ENCODE measurements at places on chromosomes 2 and 18.

DNA sequence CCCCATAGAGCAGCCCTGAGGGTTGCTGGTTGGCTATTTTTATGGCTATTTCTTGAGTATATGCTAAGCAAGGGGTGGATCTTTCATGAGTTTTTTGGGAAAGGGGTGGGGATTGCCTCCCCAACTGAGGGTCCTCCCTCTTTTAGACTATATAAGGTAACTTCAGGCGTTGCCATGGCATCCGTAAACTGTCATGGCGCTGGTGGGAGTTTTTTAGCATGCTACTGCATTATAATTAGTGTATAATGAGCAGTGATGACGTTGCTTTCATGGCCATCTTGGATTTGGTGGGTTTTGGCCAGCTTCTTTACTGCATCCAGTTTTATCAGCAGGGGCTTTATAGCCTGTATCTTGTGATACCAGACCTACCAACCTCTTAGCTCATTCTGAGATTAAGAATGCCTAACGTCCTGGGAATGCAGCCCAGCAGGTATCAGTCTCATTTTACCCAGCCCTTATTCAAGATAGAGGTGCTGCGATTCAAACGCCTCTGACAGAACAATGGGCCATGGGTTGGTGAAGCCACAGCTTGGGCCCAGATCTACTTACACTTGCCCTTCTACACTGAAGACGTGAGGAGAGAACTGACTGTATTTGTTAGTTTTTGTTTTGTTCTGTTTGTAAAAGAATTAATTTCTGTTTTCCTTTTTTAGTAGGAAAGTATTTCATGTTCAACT is 53.8 kb upstream of the TMEM163 start:
- DNase-seq, result no peak

GRCh38 chr18:63189041-63189440 is 130.5 kb downstream of the BCL2 start:
- DNase-seq, result no peak

- no peak for DNase-seq
These were observed 27.3 kb downstream of the SESTD1 start for GRCh38 chr2:179237209-179237946.

GRCh38 chr18:22046473-22046872 is 122.9 kb upstream of the GATA6 start:
- no peak for DNase-seq

DNA sequence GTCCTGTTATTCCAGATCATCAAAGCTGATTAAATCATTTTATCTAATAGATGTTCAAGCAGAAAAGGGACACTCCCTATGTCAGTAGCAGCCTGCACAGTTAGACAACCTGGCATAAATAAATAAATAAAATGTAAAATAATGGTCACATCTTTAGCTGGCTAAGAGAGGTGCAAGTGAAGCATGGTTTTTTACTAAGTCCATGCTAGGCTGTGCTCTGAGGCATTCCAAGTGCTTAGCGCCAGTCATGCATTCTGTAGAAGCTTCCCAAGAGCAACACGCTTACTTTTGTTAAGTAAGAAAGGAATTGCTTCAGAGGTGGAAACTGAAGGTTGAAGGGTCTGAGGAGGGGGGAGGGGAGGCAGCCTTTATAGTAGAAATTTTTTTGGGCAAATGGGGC is 351.2 kb downstream of the CDH2 start:
- no peak for DNase-seq

DNA sequence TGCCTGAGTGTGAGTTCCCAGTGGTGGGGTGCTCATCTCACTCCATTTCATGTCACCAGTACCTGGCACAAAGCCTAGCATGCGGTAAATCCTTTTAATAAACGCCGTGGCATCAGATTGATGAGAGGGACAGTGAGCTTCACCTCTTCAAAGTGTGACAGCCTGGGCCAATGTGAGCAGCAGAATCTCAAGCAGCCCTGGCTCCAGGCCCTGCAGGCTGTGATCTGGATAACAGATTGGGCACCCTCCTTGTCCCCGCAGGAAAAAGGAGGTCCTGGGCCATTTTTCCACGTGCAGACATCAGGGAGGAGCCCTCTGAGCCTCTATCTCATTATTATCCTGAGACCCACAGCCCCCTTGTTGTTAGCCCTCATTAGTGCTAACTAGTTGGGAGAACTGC is 34.8 kb downstream of the TET3 start:
- DNase-seq, result no peak

GRCh38 chr2:65345631-65346030 is 86.8 kb downstream of the SPRED2 start:
- no peak for DNase-seq

GRCh38 chr2:100630473-100630977 is 67.7 kb downstream of the PDCL3 start:
- DNase-seq, result no peak

DNA sequence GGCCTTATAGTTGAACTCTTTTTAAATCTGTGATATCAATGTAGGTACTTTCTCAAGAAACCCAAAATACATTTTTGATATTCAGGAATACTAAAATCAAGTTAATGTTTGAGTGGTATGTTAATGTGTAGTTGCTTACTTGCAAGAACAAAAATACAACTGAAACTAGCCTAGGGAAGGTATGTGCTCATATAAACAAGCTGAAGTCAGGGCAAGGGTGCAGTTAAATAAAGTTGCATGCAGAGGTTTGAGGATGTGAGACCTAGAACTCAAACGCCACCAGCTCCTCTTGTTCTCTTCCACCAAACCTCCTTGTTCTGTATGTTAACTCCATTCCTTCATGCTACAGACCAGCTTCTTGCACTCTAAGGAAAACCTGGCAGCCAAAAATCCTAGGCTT is 388.3 kb upstream of the SMIM21 start:
- DNase-seq, result no peak

DNA sequence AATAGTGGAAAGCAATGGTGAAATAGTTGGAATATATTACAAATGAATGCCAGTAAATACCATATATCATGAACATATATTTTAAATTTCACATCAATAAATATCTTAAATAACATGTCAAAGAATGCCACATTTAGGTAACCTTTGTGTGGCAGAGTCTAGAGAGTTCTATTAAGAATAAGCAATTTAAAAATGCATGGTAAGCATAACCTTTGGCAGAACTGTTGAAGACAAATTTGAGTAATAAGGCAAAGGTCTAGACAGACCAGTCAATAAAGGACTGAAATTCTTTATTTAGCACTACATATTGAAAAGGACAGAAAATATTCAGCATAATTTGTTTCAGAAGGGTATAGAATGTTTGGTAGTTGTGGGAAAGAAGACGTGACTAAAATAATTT is 1417.0 kb downstream of the SUCLG1 start:
- no peak for DNase-seq

DNA sequence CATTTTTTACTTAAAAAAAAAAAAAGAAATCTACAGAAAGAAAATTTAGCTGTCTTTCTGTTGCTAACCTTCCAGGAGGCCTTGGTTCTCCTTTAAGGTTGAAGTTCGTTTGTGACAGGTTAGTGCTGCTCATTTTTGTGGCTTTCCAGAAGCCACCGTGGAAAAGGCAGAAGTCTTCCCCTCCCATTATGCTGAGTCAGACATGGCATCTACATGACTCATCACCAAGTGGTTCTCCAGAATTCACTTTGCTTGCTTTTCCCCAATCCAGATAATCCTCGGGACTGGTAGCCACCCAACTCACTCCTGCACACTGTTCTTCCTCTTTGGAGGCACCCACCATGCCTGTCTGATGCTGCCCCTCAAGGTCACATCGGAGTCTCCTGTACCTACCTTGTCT is 228.7 kb downstream of the PIK3C3 start:
- DNase-seq, result no peak

- no peak for DNase-seq
These were observed 237.2 kb downstream of the INSIG2 start for GRCh38 chr2:118325321-118325955.

DNA sequence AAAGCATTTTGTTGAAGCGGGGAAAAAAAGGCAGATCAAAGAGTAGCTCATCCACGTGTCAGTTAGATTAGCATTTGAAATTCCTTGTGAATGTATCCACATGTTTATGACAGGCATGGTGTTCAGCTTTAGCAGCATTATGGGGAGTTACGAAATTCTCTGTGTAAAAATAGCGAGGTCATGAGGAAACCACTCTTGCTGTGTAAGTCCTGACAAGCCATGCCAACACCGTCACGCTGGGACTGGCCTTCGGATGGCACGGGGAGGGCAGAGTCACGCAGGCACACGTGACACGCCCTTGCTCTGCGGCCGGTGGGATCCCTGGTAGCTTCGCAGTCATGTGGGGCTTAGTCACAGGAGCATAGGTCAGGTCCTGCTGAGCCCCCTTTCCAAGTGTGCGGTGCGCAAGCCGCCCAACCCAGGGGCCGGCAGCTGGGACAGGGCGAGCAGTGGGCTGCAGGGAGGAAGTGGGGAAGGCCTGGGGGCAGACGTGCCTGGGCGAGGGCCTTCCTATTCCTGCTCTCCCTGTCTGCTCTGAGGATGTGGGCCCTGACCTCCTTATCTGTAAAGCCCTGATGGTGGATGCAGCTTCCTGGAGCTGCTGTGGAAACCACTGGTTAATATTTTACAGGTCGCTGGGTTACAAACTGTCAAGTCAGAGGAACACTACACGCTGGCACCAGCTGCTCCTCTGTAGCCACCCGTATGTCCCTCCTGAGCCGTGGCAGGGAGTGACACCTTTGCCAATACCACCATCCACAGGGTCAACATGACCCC is 18.0 kb downstream of the MBP start:
- no peak for DNase-seq

DNA sequence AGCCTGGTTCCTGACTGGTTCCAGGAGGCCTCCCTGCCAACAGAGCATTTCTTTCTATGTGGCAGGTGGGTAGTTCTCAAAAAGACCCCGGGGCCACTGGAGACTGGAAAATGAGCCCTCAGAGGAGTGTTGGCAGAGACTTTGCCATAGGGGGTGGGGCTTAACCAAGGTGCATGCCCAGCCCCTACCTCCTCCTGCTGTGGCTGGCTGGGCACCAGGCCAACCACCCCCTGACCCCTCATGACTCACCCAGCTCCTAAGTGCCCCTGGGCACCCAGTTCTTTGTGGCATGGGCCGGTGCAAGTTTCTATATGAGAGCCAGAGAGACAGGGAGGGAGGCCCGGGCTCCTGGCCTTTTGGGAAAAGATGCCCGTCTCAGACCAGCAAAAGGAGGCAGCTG is 98.2 kb upstream of the SMAD2 start:
- no peak for DNase-seq

GRCh38 chr2:53530126-53530525 is 237.5 kb upstream of the CHAC2 start:
- no peak for DNase-seq

- no peak for DNase-seq
These were observed 14.1 kb downstream of the MSGN1 start for GRCh38 chr2:17830053-17831034.

- no peak for DNase-seq
These were observed 144.8 kb upstream of the GPC1 start for GRCh38 chr2:240290432-240291336.

GRCh38 chr2:235560345-235560744 is 66.5 kb downstream of the AGAP1 start:
- DNase-seq, result no peak

DNA sequence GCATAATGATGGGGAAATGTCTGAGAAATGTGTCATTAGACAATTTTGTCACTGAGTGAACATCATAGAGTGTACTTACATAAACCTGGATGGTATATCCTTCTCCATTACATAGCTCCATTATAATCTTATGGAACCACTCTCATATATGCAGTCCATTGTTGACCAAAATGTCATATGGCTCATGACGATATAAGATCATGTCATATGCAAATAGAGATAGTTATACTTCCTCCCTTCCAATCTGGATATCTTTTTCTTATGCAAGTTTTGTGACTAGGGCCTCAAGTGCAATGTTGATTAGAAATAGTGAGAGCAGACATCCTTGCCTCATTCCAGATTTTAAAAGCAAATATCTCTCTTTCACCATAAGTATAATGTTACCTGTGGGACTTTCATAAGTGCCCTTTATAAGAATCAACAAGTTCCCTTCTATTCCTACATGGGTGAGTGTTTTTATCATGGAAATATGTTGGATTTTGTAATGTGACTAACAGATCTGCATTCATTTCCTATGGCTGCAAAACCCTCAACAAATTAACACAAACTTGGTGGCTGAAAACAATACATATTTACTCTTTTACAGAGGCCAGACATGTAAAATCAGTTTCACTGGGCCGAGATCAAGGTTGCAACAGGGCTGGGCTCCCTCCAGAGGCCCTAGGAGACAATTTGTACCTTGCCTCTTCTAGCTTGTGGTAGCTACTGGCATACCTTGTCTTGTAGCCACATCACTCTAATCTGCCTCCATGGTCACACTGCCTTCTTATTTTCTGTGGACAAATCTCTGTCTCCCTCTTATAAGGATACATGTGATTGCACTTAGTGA is 21.6 kb upstream of the SULT1C4 start:
- no peak for DNase-seq

GRCh38 chr18:31685097-31686082 is 1.0 kb upstream of the B4GALT6 start:
- DNase-seq, result no peak

GRCh38 chr2:239857591-239857990 is 167.6 kb downstream of the NDUFA10 start:
- DNase-seq, result no peak

DNA sequence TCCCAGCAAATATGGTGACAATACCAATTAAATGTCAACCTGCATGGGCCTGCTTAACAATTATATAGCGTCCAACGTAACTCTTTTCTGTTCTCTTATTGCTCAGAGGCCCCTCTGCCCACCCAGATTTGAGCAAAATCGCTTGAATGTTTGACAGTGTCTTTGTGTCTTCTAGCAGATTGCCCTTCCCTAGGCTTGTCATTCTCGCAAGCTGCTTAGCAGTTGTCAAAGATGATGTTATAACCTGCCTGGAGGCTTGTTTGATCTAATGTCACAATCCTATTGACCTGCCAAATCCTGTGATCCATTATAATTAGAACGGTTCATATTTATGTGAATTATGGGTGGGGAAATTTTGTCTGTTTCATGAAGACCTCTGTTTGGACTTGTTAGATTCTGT is 108.8 kb downstream of the FARSB start:
- no peak for DNase-seq

DNA sequence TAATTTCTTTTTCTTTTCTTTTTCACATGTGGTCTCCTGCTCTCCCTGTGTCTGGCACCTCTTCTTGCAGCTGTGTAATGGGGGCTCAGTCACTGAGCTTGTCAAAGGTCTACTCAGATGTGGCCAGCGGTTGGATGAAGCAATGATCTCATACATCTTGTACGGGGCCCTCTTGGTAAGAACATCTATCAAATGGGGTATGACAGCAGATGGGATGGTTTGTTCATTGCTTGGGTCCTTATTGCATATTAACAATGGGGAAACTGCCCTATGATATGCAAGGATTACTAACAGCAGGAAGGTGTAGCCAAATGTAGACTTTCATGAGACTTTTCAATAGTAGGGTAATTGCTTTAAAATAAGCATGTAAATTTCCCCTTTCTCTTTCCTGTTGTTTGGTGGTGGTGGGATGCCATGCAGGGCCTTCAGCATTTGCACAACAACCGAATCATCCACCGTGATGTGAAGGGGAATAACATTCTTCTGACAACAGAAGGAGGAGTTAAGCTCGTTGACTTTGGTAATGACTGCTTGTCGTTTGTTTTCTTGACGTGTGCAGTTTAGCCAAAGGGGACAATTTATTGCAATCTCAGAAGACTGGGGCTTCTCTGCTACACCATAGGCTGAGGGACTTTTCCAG is 36.5 kb downstream of the MYO3B start:
- no peak for DNase-seq
